ENCODE measurements at places on chromosomes 2 and 18.
A peak's percentile ranks its signal among the peaks of the same experiment; 100 is the strongest.

DNA sequence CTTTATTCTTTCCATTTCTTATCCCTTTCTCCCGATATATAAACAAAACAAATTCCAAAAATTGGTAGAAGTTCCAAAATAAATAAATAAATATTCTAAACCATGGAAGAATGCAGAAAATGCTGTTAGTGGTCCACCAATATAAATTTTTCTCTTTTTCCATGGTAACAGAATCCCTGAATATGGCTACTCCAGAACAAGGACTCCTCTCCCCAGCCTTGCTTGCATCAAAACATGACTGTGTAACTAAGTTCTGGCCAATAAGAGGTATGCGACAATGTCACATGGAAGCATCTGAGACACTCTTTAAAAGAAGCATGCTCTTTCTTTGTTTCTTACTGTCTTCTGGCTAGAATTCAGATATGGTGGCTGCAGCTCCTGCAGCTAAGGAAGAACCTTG, 325.1 kb upstream of the TANK start:
- no peak for DNase-seq

DNA sequence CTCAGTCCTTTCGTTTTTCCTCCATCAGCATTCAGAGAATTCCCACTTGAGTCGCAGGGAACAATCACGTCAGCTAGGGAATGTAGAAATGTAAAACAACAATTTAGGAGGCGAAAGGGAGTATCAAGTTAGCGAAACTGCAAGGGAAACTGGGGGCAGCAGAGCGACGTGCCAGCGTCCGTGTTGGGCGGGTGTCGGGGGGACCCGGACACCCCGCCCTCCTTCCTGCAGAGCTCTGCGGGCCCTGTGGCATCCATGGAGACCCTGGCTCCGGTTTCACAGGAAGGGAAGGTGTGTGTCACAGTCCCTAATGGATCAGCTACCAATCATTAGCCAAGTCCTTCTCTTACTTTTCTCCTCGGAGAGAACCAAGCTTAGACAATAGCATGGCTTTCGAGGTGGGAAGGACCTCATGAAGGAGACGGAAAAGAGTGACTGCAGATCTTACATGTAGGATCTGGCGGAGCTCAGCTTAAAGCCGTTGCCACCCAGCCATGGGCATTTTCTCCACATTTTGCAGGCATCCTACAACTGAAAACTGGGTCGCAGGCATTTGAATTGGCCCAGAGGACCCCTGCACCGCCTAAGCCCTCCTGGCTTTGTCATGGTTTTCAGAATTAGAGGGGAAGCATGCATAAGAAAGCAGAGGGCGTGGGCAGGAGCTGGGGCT, 33.7 kb downstream of the SOX11 start:
- DNase-seq, result no peak

DNA sequence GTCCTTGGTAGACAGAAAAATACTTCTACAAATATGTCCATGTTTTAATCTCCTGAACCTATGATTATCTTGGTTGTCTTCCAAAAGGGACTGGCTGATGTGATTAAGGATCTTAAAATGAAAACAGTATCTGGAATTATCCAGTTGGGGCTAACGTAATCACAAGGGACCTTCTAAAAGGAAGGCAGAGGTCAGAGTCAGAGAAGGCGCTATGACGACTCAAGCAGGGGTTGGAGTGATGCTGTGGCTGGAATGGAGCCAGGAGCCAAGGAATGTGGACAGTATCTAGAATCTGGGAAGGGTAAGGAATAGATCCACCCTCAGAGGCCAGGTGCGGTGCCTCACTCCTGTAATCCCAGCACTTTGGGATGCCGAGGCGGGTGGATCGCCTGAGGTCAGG, 4.2 kb upstream of the USP14 start:
- DNase-seq, result no peak

GRCh38 chr18:48667276-48668254, 128.7 kb downstream of the CTIF start:
- DNase-seq, result no peak

DNA sequence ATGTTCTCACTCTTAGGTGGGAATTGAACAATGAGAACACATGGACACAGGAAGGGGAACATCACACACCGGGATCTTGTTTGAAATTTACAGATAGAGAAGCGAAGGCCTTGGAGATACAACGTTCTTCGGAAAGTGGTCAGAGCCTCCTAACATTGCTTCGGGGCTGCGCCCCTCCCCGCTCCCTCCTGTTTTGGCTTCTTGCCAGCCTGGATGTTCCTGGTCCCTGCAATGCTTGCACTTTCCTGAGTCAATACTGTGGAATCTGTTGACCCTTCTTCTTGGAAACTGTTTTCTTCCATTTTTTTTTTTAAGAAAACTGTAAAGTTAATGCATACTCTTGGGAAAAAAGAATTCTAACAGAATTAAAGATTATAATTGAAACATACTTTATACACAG, 360.8 kb downstream of the SOCS6 start:
- DNase-seq, result no peak

GRCh38 chr2:24009367-24009679, 562 bp upstream of the MFSD2B start:
- no peak for DNase-seq

- no peak for DNase-seq
Measured at GRCh38 chr18:10424585-10425307, 29.7 kb upstream of the APCDD1 start.

- no peak for DNase-seq
Measured at GRCh38 chr2:102346381-102347130, 9.0 kb upstream of the IL18R1 start.

GRCh38 chr2:177482195-177482594, 89.6 kb downstream of the AGPS start:
- DNase-seq, result no peak

DNA sequence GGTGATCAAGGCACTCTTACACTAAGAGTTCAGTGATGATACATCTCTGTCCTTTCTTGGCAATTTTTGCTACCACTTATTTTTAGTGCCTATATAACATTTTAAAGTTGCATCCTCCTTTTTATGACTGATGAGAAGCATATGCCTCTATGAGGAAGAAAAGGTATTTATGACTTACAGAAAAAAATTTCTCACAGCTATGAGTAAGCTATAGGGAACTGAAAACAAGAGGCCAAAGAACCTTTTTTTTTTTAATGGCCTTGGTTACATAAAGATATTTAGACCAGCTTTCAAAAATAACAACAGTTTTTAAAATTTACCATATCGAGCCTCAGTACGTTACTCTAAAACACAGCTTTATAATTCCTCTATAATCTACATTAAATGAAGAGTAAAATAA, 21.3 kb downstream of the MBD5 start:
- DNase-seq, result peak; percentile 18

DNA sequence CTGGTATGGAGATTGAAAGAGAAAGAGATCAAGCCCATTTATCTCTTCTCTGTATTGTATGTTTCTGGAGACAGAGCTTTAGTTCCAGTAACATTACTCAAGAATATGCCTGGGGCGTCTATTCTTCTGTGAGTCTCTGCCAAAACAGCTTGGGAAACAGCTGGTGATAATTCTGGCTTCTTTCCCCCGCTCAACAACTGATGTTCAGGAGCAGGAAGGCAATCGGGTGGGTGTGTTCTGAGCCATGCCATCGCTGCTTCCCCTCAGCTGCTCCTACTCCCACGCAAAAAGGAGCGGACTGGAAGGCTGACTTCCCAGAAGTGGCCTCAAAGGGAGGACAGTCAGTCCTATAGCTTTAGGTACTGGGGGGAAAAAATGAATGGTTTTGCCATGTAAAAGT, 695.1 kb downstream of the PLCL1 start:
- DNase-seq, result peak; percentile 66

GRCh38 chr2:46073540-46074046, 223.6 kb upstream of the EPAS1 start:
- peak; percentile 89 for DNase-seq

DNA sequence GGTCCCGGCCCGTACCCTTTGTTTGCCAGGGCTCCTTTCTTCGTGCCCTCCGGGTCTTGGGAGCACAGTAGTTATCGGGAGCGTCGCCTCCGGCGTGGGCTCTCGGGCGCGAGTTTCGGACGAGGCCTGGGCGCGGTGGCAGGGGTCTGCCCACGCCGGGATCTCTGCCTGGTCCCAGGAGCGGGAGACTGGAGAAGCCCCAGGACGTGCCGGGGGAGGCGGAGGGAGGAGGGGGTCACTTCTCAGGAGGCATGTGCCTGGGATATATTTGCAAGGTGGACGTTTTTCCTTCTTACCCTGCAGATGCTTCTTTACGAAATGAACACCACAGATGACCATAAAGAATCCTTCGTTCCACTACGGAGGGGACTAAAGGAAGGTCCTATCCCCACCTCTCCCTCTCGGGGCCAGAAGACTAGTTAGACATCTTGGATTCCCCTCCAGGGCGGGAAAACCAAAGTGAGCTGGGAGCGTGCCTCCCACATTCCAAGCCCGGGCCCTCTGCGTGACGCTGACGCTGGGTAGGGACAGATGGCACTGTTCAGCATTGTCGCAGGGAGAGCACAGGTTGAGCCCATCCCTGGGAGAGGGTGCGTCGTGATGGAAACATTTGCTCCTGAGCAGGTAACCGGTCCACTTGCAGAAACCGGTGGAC, 483 bp upstream of the FHL2 start:
- no peak for DNase-seq

- DNase-seq, result no peak
Measured at GRCh38 chr2:236976266-236977062, 109.2 kb upstream of the COPS8 start.

GRCh38 chr18:1825296-1825695, 746.0 kb downstream of the METTL4 start:
- DNase-seq, result no peak

DNA sequence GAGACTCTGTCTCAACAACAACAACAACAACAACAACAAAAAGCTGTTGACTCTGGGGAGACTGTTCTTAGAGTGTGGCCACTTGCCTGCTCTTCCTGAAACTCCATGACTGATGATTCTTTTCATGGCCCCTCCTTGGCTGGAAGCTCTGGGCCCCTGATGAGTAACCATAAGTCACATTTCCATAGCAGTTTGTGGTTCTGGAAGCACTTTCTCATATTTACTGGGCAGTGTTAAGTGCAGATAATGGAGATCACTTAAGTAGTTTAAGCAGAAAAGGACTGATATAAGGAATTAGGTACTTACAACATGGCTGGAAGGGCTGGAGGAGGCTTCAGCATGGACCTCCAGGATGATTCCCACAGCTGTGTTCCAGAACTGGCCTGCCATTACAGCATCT, 147.3 kb upstream of the DLX2 start:
- no peak for DNase-seq
